Left lung (tissue), 14 donors: ENCODE measurements at places on chromosomes 3 and 15. TPM values are rescaled to one million over a fixed set of nuclear protein-coding genes. Genes with fewer than 3 reads are reported as not detected.

GRCh38 chr15:70669966-70670658 is 93.2 kb downstream of the UACA start:
- no peak for DNase-seq

GRCh38 chr15:24878153-24878552 is 76.6 kb upstream of the SNRPN start:
- no peak for DNase-seq

GRCh38 chr3:184315543-184315867 is 1.1 kb downstream of the EIF4G1 start:
- no peak for DNase-seq

- no peak for DNase-seq
Measured at GRCh38 chr3:169148448-169149348, 514.8 kb downstream of the MECOM start.

DNA sequence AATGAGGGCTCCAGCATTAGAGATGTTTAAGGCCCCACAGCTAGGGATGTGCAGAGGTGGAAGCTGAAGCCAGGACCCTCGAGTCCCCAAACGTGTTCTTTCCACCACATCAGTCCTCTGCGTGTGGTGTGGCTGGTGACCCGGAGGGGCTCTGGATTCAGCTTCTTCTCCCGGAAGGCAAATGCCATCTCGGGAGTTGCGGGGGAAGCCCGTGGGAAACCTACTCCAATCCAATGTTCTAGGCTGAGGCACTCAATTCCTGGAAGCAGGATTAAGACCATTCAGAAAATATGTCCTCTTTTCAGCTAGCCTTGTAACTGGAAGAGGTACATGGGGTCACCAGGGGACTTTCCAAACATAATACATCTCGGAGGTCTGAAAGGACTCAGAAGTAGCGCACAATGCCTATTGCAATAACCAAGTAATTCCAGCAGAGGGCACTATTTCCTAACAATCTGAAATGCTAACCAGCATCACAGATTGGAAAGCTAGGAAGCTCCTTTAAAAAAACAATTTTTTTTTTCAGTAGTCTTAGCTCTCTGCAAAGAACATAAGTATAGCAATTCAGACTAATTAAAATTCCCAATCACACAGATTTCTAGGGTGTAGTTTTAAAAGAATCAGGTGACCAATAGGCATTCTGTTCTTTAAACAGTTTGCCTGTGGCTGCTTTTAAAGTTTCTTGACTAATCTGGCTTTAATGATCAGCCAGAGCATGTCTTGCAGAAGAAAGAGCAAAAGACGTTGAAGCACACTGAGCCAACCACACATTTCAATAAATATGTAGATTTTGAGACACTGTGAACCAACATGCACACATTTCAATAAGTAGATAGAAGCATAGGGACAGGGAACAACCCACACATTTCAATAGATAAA is 36.1 kb downstream of the BNC1 start:
- DNase-seq: peak; percentile 67

GRCh38 chr15:66402761-66403284 is 16.1 kb downstream of the MAP2K1 start:
- DNase-seq: no peak

DNA sequence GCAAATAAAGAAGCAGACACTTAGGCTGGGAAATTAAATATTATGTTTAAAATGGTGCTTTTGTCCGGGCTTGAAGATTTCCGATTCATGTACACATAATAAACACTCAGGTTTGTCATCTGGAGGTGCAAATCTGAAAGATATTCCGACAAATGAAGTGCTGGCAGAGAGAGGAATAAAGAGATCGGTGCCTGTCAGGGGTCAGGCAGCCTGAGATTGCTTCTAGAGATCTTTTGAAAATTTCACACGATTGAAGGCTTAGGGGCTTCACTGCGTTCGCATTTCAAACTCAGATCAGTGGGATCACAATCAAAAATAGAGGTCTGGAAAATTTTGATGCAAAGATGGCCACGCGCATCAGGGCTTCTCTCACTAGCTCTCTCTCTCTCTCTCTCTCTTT is 33.2 kb downstream of the NR2F2 start:
- DNase-seq: no peak

DNA sequence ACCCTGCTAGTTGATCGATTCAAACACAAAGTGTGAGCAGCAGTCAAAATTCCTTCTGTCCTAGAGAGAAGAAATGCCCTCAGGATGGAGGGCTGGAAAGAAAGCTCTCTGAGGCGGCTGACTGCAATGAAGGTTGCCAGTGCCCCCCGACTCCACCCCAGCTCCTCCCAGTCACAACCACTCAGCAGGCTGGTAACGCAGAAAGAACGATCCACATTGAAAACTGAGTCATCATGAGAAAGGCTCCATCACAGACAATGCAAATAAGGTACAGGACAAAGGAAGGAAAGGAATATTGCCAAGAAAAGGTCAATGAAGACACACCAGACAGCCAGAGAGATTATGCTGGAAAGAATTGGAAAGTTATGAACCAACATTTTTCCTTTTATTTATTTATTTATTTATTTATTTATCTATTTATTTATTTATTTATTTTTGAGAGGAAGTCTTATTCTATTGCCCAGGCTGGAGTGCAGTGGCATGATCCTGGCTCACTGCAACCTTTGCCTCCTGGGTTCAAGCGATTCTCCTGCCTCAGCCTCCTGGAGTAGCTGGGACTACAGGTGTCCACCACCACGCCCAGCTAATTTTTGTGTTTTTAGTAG is 17.4 kb upstream of the VGLL4 start:
- DNase-seq: no peak

GRCh38 chr3:73521734-73522336 is 102.9 kb downstream of the PDZRN3 start:
- DNase-seq: no peak

DNA sequence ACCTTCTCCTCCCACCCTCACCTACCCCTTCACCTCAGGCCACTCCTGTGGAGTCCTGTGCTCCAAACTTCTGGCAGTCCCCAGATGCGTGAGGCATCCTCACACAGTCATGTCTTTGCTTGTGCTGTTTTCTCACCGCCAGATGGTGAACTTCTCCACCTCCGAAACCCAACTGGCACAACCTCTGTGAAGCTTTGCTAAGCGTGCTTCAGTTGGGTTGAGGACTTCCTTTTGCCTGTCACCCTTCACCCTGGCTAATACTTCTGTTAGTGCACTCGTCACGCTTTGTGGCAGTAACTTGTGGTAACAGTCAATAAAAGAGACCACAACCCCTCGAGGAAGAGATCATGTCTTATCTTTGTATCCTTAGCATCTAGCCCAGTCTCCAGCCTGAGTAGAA is 42.0 kb upstream of the SKOR1 start:
- DNase-seq: no peak

DNA sequence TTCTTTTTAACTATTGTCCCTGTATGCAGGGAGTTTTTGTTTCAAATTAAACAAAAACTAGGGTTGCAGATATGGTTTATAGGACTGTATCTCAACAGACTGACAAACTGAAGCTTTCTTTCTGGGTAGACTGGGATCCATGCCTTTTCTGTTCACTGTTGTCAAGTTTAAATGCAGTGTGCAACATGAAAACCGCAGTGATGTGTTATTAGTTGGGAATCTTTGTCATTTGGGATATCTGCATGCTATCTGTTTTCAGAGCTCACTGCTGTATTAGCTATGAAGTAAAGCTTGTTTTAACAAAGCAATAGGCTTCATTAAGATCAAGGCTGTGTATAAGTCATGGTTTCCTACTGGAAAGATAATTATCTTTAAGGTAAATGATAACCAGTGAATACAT is 21.4 kb upstream of the MCF2L2 start:
- DNase-seq: no peak

- no peak for DNase-seq
Measured at GRCh38 chr3:111989061-111989678, 9.6 kb upstream of the TAGLN3 start.

DNA sequence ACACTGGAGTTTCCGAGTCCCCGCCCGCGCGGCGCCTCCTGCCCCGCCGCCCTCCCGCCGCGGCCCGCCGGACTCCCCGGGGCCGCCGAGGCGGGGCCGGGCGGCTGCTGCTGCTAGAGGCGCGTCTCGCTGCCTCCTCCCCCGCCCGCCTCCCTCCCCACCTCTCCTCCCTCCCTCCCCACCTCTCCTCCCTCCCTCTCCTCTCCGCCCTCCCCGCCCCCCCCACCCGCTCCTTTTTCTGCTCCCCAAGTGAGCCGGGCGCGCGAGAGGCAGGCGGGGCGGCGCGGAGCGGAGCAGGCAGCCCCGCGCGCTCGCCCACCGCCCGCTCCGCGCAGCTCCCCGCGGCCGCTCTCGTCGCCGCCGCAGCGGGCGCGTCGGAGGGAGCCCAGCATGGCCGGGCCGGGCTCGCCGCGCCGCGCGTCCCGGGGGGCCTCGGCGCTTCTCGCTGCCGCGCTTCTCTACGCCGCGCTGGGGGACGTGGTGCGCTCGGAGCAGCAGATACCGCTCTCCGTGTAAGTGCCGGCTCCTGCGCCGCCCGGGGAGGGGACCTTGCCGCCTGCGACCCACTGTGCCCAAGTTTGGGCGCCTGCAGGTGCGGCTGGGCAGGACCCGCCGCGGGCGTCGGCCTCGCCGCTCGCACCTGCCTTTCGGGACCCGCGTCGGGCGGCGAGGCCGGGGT is at the start of gene CACNA2D3:
TSS of gene CACNA2D3 (plus strand) at position 229 of the 679 bp plus-strand sequence.
- no peak for DNase-seq

- no peak for DNase-seq
Measured at GRCh38 chr15:93141371-93141794, 52.4 kb upstream of the RGMA start.

GRCh38 chr3:56251343-56251945 is 216.8 kb downstream of the ERC2 start:
- peak; percentile 67 for DNase-seq

DNA sequence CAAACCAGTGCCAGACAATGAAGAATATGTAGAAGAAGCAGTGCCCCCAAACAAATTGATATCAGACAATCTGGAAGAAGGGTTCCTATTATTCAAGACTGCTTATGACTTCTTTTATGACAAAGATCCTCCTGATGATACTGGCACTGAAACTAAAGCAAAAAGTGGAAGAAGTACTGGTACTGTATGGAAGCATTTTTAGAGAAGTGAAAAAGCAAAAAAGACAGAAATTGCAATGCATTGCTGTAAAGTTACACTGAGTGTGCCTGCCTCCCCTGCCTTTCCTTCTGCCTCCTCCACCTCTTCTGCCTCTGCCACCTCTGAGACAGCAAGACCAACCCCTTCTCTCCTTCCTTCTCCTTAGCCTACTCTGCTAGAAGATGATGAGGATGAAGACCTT is 167.6 kb downstream of the PLCL2 start:
- DNase-seq: no peak

GRCh38 chr15:87763837-87764236 is 492.7 kb downstream of the NTRK3 start:
- no peak for DNase-seq

GRCh38 chr3:128875556-128876120 is 3.8 kb upstream of the ACAD9 start:
- DNase-seq: no peak

DNA sequence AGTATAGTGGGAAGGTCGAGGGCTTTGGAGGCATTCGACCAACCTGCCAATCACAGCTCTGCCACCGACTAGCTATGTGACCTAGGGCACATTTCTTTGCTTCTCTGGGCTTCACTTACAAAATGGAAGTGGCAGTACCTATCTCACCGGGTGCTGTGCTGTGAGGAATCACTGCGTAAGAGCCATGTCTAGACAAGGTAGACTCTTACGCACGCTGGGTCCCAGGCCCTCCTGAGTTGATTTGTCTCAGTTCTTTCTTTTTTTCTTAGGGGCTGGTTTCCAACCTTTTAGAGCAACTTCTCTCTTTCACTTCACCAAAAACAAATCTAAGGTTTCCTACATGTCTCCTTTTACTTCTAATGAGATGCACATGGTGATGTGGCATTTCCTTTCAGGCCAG is 18.8 kb downstream of the CA12 start:
- no peak for DNase-seq

DNA sequence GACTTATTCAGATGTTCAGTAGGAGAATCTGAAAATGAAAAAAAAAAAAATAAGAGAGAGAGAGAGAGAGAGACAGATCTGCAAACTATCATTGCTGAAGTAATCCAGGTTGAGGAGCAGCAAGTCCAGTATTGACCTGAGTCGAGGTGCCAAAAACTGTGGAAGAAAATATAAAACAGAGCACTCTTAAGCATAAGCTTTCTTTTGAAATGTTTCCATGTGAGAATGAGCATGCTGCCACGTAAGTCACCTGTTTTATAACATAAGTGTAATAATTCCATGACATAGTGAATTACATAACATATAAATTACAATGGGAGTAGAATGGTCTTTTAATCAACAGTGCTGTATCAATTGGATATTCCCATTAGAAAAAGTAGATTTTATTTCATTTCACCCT is 218.2 kb downstream of the BCHE start:
- no peak for DNase-seq

Gene ZNF710
- total RNA-seq: 46.2 TPM

Gene TRIM71
- total RNA-seq: 2.4 TPM

Gene PPP1R14D
- total RNA-seq: 0.47 TPM

Gene ZNF662
- 6.7 TPM for total RNA-seq

Gene WDR93
- 0.20 TPM for total RNA-seq

Gene AMIGO3
- total RNA-seq: 0.47 TPM

Gene ZBBX
- 6.7 TPM for total RNA-seq
